ENCODE measurements at places on chromosomes 16 and 17. TPM values are rescaled to one million over a fixed set of nuclear protein-coding genes. Genes with fewer than 3 reads are reported as not detected.
A peak's percentile ranks its signal among the peaks of the same experiment; 100 is the strongest.

DNA sequence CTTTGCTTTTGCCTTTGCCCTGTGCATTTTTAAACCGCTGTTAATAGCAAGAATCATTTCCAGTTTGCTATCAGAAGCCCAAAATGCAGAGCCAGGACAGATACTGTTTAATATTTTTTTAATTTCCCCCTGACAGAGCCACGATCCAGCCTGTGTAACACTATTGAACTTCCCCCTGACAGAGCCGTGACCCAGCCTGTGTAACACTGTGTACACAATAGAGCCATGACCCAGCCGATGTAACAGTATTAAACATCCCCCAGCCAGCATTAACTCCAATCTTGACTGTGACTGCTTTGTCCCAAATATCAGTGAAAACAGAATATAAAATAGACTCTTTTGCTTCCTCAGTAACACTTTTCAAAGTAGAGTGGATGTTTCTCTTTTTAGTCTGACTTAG lies 607.9 kb upstream of the CDH5 start:
- no peak for DNase-seq

GRCh38 chr17:82984751-82985427 lies 94.5 kb upstream of the METRNL start:
- no peak for DNase-seq

DNA sequence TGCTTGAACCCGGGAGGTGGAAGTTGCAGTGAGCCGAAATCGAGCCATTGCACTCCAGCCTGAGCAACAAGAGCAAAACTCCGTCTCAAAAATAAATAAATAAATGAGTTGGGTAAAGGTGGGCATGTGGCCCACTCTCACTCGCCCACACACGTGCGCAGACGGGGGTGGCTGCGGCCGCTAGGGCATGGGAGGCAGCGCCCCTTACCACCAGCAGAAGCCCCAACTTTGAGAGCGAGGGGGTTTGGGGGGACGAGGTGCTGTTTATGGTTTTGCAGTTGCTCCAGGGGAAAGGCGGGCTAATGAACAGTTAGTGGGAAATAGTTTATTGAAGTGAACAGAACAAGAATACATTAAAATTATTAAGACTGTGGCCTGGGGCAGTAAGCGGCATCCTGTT lies 14.9 kb upstream of the RBFOX3 start:
- no peak for DNase-seq

DNA sequence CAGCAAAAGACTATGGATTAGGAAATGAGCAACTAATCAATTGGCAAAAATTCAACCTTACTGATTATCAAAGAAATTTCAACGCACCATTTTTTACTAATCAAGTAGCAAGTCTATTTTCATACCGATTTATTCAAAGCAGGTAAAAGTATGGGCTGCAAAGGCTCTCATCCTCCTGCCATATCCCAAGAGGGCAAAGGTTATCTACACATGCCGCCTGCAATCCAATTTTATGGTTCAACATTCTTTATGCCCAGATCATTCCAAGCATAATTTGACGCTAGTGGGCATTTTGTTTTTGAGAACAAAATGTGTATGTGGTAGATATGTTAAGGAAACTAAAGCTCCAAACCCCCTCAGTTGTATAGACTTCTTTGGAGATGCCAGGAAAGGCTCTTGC lies 270.6 kb downstream of the MAF start:
- no peak for DNase-seq

- DNase-seq: no peak
Measured at GRCh38 chr17:37084372-37084771, 135.6 kb downstream of the AATF start.

GRCh38 chr16:3857189-3858043 lies 23.1 kb downstream of the CREBBP start:
- DNase-seq: no peak

- DNase-seq: no peak
Measured at GRCh38 chr16:69847643-69848042, 85.5 kb downstream of the WWP2 start.

- no peak for DNase-seq
Measured at GRCh38 chr17:59796138-59796537, 88.7 kb downstream of the VMP1 start.

GRCh38 chr17:28391401-28391800 lies 14.6 kb downstream of the SLC46A1 start:
- DNase-seq: no peak

GRCh38 chr16:28923652-28924398 lies 1.2 kb downstream of the RABEP2 start:
- no peak for DNase-seq

DNA sequence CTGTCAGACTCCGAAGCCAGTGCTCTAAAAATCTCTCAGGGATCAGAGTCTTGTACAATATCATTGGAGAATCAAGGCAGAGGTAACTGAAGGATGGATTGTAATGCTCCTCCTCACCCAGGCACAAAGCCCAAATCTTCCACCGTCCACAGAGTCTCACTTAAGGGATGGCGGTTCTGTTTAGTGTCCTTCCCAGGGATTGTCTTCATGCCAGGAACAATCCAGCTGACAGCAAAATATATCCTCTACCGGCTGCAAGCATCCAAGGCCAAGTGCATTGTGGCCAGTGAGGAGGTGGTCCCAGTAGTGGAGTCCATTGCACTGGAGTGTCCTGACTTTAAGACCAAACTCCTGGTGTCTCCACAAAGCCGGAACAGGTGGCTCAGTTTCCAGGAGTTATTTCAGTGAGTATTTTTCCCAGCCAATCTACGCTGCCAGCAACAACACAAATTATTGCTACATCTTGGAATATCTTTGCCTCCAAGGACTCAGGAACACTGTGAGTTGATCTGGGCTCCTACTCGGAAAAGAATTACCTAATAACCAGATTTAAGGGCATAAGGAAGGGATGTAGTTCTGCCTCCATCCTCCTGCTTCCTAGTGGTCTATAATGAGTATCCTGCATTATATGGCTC lies 13.9 kb upstream of the ACSM1 start:
- no peak for DNase-seq

- no peak for DNase-seq
Measured at GRCh38 chr17:31598921-31599571, 207.6 kb downstream of the RAB11FIP4 start.

DNA sequence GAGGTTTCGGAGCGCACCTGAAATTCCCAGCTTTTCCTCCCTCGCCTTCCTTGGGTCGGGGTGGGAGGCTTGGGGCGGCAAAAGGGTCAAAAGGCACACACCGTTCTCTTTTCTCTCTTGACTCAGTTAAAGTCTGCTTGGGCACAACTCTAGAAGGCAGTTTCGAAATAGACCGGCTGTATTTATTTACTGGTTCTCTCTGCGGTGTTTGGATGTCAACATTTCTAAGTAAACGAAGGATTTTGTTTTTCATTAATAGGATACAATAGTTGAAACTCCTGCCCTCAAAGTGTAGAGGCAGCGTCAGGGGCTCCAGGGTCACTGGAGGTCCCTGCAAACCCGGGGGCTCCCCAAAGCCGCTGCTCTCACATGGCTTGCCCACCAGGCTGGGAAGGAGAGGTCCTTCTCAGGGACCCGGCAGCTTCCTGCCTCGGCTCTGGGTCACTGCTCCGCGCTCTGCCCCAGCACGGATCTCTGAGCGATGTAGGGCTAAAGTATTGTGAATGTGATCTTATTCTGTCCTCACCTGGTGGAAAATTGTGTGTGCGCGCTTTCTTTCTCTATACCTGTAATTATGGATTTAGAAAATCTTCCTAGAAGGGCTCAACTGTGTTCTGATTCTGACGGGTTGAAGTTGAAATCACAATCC lies 952 bp downstream of the BMERB1 start:
- DNase-seq: peak; percentile 12

DNA sequence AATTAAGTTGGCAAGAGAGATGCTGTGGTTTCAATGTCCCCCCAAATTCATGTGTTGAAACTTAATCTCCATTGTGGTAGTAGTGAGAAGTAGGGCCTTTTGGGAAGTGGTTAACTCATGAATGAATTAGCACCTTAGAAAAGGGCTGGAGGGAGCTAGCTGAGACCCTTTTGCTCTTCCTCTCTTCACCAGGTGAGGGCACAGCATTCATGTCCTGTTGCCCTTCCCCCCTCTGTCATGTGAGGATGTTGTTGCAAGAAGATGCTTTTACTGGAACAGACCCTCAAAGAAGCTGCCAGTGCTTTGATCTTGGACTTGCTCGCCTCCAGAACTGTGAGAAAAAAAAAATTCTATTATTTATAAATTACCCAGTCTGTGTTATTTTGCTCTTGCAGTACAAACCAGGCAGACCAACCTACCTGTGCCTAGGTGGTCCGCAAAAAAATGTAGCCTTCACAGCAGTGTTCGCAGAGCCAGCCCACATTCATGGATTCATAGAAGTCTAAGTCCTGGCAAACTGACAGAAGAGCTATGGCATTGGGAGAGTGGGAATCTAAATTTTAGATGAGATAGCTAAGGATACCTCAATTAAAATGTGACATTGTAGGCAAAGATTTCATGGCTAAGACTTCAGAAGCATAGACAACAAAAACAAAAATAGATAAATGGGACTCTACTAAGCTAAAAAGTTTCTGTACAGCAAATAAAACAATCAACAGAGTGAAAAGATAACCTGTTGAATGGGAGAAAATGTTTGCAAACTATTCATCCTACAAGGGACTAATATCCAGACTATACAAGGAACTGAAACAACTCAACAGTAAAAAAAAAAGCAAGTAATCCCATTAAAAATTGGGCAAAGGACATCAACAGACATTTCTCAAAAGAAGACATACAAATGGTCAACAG lies 32.0 kb upstream of the ABCA5 start:
- DNase-seq: peak; percentile 7

- no peak for DNase-seq
Measured at GRCh38 chr16:59635674-59636073, 901.6 kb upstream of the GOT2 start.

DNA sequence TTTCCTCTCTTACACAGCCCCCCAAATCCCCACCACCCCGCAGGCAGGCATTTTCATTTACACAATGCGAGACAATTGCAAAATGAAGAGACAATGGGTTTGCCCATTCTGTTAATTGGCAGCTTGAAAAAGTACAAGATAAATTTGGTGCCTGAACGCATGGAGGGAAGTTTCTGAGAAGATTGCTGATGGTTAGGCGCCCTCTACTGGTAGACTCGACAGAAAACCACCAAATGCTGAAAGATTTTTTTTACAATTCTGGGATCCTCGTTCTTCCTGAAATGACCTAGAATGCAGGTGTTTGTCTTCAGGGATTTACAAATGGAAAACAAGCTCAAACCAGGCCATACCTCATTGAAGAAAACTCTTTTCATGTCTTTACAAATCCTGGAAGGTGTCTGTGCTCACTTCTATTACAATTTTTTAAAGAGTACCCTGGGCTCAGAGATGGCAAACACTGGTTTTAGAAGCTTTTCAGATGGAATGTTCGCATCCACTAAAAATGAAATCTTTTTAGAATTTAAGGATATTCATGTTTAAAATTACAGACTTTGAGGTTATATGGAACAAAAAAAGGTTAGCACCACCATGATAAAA lies 338.5 kb downstream of the PMP22 start:
- DNase-seq: peak; percentile 54

- no peak for DNase-seq
Measured at GRCh38 chr16:11748404-11749254, 6.0 kb upstream of the TXNDC11 start.

GRCh38 chr17:5000237-5000639 lies 2.5 kb downstream of the KIF1C start:
- no peak for DNase-seq

DNA sequence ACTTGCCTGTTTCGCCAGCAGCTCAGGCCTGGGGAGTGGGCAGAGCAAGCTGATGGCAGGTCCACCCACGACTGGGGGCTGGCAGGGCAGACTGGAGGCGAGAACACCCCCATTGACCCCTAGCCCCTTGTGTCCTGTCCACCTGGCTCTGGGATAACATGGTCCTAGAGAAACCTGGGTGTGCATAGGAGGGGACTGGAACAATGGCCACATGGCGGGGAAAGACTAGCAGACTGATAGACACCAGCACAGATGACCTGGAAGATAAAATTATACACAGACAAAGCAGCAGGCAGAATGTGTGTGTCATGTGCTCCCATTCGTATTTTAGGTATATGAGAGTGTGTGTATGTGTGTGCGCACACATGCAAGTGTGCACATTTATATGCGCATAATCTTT lies 23.5 kb downstream of the NUBP1 start:
- DNase-seq: no peak

GRCh38 chr17:66507103-66507923 lies 204.9 kb downstream of the PRKCA start:
- no peak for DNase-seq

DNA sequence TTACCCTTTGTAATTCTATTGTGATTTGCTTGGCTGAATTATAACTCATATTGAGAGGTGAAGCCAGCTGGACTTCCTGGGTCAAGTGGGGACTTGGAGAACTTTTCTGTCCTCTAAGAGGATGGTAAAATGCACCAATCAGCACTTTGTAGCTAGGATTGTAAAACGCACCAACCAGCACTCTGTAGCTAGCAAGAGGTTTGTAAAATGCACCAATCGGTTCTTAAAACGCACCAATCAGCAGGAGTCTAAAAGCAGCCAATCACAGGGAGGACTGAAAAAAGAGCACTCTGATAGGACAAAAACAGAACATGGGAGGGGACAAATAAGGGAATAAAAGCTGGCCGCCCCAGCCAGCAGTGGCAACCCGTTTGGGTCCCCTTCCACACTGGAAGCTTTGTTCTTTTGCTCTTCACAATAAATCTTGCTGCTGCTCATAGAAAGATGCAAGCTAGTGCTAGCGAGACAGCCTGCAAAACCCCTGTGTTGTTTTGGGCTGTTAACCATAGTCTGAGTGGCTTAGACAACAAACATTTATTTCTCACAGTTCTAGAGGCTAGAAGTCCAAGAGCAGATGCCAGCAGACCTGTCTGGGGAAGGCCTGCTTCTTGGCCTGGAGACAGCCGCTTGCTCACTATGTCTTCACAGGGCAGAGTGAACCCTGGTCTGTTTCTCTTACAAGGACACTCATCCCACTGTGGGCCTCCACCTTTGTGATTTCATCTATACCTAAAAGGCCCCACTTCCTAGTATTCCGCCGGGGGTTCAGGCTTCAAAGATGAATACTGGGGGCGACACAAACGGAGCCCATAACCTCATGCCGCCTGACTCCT lies 39.0 kb upstream of the CRISPLD2 start:
- DNase-seq: no peak

DNA sequence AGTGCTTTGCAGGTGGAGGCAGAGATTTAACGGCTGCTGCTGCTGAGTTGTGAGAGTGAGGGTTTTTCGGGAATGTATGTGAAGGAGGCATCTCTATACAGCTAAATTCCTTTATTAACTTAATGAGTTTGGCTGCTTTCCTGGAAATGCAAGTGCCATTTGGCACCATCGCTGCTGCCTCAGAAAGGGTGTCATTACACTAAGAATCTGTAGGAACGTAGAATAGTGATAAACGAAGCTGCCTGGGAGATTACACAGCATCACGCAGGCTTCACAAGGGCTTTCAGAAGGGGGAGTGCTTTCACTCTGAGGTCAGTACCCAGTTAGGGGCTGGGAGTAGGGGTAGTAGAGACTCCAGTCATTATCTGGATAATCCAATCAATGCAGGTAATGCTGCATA lies 14.1 kb upstream of the NLRP1 start:
- no peak for DNase-seq

GRCh38 chr17:40369923-40370322 lies 5.4 kb upstream of the GJD3 start:
- no peak for DNase-seq

The C1QL1 gene
- 0.94 TPM for total RNA-seq

The CCT6B gene
- total RNA-seq: 2.8 TPM

The SALL1 gene
- not detected for total RNA-seq

The MEAK7 gene
- total RNA-seq: 15.6 TPM

The RAMP2 gene
- not detected for total RNA-seq

The C17orf78 gene
- total RNA-seq: not detected

The CORO6 gene
- 13.9 TPM for total RNA-seq

The LASP1 gene
- total RNA-seq: 172 TPM

The USB1 gene
- total RNA-seq: 45.0 TPM

The GAS2L2 gene
- total RNA-seq: 0.09 TPM

The HOXB4 gene
- 3.3 TPM for total RNA-seq

The PRSS33 gene
- total RNA-seq: not detected

The EPX gene
- total RNA-seq: not detected

The CX3CL1 gene
- total RNA-seq: not detected
